IMR-90 (cell line): ENCODE measurements at places on chromosomes 2 and 18. TPM values are rescaled to one million over a fixed set of nuclear protein-coding genes. Genes with fewer than 3 reads are reported as not detected.
A peak's percentile ranks its signal among the peaks of the same experiment; 100 is the strongest.

GRCh38 chr2:151264157-151264825 is 2.6 kb upstream of the RBM43 start:
- DNase-seq = no peak

GRCh38 chr18:10705786-10706185 is 180.0 kb downstream of the NAPG start:
- DNase-seq = no peak

- no peak for DNase-seq
Measured at GRCh38 chr18:24876266-24876665, 415.8 kb downstream of the HRH4 start.

- DNase-seq = no peak
Measured at GRCh38 chr2:72191441-72191840, 43.8 kb upstream of the CYP26B1 start.

- peak; percentile 21 for DNase-seq
Measured at GRCh38 chr18:10322435-10322834, 132.0 kb upstream of the APCDD1 start.

- no peak for DNase-seq
Measured at GRCh38 chr2:188693111-188693510, 281.1 kb upstream of the COL3A1 start.

GRCh38 chr18:13035249-13035914 is 44.2 kb downstream of the CEP192 start:
- DNase-seq = peak; percentile 44

DNA sequence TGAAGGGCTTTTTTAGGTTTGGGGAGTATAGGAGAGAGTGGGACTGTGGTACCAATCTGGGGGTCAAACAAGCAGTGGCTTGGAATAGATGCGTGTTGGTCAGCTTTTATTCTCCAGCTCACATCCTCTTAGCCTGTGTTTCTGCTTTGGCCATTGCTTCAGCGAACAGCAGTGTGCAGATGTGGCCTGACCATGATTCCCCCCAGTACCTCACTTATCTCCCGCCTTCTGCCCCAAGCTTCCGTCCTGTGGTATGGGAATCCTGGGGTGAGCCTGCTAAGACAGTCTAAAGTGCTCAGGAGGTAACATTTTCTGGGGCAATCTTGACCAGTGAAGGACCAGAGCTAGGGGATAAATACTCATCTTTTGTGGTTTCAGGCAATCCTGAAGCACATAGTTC is 84.9 kb upstream of the TNP1 start:
- DNase-seq = no peak

GRCh38 chr2:189109921-189110397 is 69.6 kb downstream of the COL5A2 start:
- peak; percentile 21 for DNase-seq

GRCh38 chr2:187920511-187920910 is 366.3 kb upstream of the TFPI start:
- DNase-seq = no peak

DNA sequence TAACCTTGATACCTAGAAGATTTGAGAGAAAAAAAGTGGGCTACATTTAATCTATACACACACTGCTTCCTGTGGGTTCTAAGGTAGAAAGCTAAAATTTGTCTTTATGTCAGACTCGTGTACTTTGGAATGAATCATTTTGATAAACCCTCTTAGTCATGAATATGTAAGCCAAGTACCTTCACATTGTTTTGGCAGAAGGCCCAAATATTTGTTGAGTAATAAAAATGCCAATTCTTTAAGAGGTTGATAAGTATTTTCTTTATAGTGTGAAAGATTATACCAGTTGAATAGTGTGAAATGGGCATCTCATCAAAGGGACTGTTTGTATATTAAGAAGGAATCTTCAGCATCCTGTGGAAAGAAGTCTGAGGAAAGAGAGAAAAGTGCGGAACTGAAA is 1464.7 kb upstream of the ZEB2 start:
- DNase-seq = peak; percentile 75

DNA sequence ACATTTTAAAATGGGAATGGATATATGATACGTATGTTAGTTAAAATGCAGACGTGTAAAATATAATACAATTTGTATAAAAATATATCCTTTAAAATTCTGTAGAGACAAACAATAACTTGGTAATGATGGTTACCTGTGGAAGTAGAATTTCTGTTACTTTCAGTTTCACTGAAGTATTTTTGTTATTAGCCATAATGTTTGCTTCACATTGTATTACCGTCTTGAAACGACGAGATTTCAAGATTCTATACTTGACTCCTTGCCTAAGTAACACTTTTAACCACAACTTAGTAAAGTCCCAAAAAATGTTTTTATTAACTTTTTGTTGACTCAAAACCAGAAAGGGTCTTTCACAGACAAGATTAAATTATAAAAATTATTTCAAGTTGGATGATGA is 488.3 kb upstream of the VRK2 start:
- DNase-seq = no peak

- DNase-seq = no peak
Measured at GRCh38 chr18:3867864-3868311, 417.9 kb downstream of the TGIF1 start.

DNA sequence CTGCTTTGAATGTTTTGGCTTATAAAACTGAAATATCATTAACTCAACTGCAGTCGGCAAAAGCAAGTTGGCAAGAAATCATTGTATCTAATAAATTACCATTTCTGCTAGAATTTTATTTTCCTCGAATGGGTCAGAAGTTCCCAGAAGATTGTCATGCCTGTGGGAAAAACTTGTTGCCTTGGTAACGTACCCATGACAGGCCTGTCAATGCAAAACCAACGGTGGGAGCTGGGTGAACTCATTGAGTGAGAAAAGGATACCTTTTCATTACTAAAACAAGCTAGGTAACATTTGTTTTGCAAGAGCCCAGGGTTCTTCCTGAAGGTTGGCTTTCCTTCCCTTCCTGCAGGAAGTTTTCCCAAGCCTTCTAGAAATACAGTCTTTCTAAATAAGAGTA is 9.5 kb downstream of the PLB1 start:
- DNase-seq = no peak

- no peak for DNase-seq
Measured at GRCh38 chr2:158823486-158824237, 28.5 kb downstream of the DAPL1 start.

- no peak for DNase-seq
Measured at GRCh38 chr18:75010278-75010677, 198.7 kb downstream of the PTGR3 start.

DNA sequence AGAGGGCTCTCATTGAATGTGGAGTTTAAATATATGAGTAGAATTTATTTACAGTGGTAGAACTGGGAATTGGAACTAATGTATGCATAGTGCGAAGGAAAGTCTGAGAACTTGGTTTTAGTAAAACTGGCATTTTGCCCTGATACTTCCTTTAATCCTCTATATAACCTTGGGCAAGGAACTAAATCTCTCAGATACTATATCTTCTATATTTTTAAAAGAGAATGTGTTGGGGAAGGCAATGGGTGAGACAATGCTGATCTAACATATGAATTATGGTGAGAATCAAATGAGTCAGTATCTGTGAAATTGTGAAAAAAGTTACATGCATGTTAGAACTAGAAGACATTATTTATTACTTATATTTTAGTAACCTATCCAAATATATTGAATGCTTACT is 2109.4 kb upstream of the PIK3C3 start:
- no peak for DNase-seq

GRCh38 chr2:100113990-100114433 is 28.4 kb downstream of the AFF3 start:
- DNase-seq = no peak

GRCh38 chr2:24354957-24355356 is 5.4 kb downstream of the ITSN2 start:
- no peak for DNase-seq

DNA sequence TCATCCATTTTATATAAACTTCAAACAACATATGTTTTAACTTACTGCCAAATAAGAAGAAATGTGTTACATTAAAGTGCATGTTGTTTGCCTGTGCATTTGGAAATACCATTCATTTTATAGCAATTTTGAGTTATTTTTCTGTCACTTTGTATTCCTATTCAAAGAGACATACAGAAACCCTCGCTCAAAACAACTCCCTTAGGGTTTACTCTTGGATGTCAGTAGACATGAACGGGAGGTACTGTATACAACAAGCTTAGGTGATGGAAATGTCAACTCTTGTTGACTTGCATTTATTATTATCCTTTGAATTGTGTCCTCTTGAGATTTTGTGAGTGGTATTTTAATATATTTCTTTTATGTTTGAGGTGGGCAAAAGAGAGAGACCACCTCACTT is 132.3 kb downstream of the CAMKMT start:
- DNase-seq = no peak

GRCh38 chr2:69917852-69918251 is 2.9 kb downstream of the MXD1 start:
- DNase-seq = peak; percentile 93

DNA sequence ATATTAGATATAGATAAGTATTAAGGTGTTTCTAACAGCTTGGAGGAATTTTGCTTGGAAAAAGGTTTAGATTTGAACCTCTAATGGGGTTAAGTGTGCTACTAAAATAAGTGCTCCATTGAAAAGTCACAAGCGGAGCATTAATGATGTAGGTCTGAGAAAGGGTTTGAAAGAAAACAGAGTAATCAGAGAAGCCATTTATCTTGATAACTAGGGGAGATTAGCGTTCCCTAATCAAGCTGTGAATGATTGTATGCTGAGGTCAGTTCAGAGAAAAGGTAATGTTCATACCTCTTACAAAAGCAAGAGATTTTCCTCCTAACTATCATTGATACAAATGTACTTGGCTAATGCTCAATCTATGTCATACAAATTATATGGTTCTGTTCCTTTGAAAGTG is 1.5 kb downstream of the ARHGAP25 start:
- no peak for DNase-seq

- no peak for DNase-seq
Measured at GRCh38 chr2:209976698-209977385, 25.6 kb upstream of the RPE start.

- DNase-seq = peak; percentile 100
Measured at GRCh38 chr2:237128026-237128703, 42.5 kb downstream of the COPS8 start.

DNA sequence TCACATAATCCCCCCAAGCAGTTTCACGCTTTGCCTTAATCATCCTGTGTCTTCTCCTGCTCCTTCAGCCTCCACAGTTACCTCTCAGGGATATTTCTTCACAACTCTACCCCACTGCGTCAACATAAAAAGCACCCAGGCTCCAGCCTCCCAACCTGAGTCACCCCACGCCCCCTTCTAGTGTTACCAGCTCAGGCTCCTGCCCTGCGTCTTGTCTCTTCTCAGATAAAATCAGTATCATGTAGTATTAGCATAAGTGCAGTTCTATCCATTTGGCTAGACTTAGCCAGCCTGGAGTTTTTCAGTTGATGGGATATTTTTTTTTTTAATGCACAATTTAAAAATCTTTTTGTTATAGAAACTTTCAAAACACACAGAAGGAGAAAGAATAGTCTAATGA is 9.6 kb upstream of the PELI1 start:
- no peak for DNase-seq

- DNase-seq = peak; percentile 92
Measured at GRCh38 chr2:62577994-62578781, 72.2 kb upstream of the TMEM17 start.

DNA sequence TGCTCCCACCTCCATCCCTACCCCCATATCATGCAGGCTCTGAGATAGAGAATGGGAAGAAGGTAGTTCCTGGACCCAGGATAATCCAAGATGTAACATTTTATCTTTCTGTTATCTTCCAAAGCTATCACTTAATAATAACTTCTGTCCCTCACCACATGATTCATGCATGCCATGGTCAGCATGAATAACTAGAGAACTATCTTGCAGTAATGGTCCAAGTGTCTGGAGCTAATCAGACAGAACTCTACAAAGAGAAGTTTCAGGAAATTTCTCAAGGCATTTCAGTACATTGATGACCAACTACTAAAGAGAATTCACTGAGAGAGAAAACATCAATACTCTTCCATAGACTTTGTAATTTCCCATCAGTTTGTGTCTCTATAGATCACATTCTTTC is 1469.7 kb upstream of the PIK3C3 start:
- DNase-seq = peak; percentile 82

DNA sequence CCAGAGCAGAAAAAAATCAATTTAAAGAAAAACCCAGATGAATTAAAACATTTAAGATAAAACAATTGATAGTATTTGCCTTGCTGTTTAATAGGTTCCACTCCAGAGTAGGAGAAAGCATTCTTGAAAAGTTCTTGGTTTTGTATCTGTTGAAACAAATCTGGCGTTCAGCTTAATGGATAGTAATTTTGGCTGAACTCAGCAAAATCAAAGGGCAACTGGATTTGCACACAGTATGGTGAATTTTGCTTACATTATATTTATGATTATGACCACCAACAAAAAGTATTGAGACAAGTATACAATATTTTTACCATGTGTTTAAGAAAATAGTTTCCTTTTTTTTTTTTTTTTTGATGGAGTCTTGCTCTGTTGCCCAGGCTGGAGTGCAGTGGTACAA is 34.0 kb downstream of the SLC4A10 start:
- DNase-seq = no peak

DNA sequence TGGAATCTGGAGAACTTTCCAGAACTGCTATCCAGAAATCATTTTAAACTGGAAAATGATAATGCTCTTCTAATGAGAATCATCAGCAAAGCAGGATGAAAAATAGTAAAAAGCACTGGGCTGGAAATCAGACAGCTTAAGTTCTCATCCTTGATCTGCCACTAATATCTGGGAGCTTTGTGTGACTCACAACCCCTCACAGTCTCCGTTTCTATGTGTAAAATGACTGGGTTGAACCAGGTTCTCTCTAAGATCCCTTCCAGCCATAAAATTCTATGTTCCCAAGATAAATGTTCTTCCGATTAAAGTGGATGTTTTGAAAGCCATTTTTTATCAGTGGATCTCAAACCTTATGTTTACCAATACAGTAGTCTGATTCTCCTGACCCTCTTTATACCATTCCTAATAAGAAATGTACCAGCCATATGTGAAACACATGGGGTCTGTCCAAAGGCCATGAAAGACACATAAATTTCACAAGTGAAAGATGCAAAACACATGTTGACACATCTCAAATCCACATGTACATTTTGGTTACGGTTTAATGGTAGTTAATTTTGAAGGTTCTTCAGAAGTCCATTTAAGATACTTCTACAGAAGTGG is 188.8 kb downstream of the EN1 start:
- no peak for DNase-seq

GRCh38 chr2:150520887-150521664 is 33.6 kb upstream of the RND3 start:
- DNase-seq = peak; percentile 83

Gene CCT4
- 86.3 and 94.4 TPM in 2 replicates for polyA plus RNA-seq

Gene SMAD7
- polyA plus RNA-seq = 17.6 and 17.9 TPM in 2 replicates

Gene HOXD9
- polyA plus RNA-seq = not detected in 2 replicates

Gene MERTK
- 0.62 and 0.73 TPM in 2 replicates for polyA plus RNA-seq

Gene IL1B
- polyA plus RNA-seq = 3.2 and 4.4 TPM in 2 replicates

Gene NFATC1
- polyA plus RNA-seq = 1.8 TPM in 2 replicates

Gene DYSF
- 0.09 and 0.10 TPM in 2 replicates for polyA plus RNA-seq

Gene ATG9A
- 58.3 and 59.7 TPM in 2 replicates for polyA plus RNA-seq

Gene PSTPIP2
- polyA plus RNA-seq = 10.2 and 12.4 TPM in 2 replicates

Gene DYNC2LI1
- 8.1 and 10.4 TPM in 2 replicates for polyA plus RNA-seq

Gene DSG4
- not detected in 2 replicates for polyA plus RNA-seq

Gene RPRD1A
- polyA plus RNA-seq = 17.1 and 23.3 TPM in 2 replicates

Gene SOX11
- 1.9 and 2.2 TPM in 2 replicates for polyA plus RNA-seq

Gene PTPRN
- polyA plus RNA-seq = 21.4 and 22.0 TPM in 2 replicates

Gene TTN
- polyA plus RNA-seq = 0.02 and 0.03 TPM in 2 replicates
